ENCODE measurements at places on chromosomes 5 and 9. TPM values are rescaled to one million over a fixed set of nuclear protein-coding genes. Genes with fewer than 3 reads are reported as not detected.

Gene PTPRD
- total RNA-seq: 0.24 TPM

Gene GPX3
- total RNA-seq: 0.76 TPM

Gene TMC1
- not detected for total RNA-seq

Gene SLC6A3
- 1.4 TPM for total RNA-seq

Gene LAMC3
- not detected for total RNA-seq

Gene IFNA2
- total RNA-seq: not detected

Gene NUDT12
- total RNA-seq: 2.6 TPM

Gene PFN3
- not detected for total RNA-seq

Data from activated B cell treated with CpG ODN at 0.5 μM for 24 hours (primary cell).